Right kidney (tissue), 9 donors: ENCODE measurements at places on chromosomes 7 and 10.
A peak's percentile ranks its signal among the peaks of the same experiment; 100 is the strongest.

- peak; percentile 73 for DNase-seq
These were observed 14.5 kb upstream of the CPA1 start for GRCh38 chr7:130365511-130366441.

DNA sequence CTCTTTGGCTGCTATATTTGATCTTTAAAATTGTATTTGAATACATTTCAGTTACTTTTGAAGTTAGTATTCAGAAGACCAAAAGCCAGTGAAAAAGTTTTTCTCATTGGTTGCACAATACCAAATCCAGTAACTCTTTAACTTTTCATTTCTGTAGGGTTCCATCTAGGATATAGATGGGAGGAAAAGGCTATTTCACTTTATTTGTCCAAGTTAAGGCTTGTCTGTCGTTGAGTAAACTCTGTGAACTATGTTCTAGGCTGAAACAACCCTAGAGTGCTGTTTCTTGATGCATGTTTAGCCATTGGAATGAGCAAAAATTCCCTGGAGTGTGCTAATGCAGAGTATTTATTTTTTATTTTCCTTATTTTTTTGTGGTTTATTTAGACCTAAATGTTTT, 834.7 kb upstream of the KCND2 start:
- DNase-seq = no peak

- DNase-seq = no peak
These were observed 264.3 kb upstream of the KLF6 start for GRCh38 chr10:4049348-4049747.

DNA sequence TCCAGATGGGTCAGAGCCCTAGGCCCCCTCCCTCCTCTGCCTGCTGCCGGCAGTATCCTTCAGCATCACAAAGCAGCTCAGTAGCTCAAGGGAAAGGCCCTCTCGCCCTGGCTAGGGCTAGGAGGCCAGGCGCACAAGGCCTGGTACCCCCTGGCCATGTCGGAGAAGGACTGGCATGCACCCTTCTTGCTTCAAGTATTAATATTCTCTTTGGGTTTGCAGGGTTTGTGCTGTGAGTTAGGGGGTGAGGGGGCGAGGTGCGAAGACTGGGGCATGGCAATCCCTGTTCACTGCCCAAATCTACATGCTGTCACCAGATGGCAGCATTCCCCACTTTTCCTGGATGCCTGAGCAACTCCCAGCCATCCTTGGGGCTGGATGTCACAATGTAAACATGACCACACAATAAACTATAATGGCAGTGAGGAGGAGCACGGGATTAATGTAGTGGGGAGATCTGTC, 105.2 kb downstream of the NEURL1 start:
- DNase-seq = peak; percentile 59

- DNase-seq = no peak
These were observed 18.3 kb upstream of the PPIF start for GRCh38 chr10:79328737-79329504.

- no peak for DNase-seq
These were observed 205.1 kb downstream of the EMX2 start for GRCh38 chr10:117747636-117748035.

- no peak for DNase-seq
These were observed 69.7 kb upstream of the EGR2 start for GRCh38 chr10:62885684-62886461.

GRCh38 chr7:36288501-36288900, 101.2 kb upstream of the ANLN start:
- no peak for DNase-seq

DNA sequence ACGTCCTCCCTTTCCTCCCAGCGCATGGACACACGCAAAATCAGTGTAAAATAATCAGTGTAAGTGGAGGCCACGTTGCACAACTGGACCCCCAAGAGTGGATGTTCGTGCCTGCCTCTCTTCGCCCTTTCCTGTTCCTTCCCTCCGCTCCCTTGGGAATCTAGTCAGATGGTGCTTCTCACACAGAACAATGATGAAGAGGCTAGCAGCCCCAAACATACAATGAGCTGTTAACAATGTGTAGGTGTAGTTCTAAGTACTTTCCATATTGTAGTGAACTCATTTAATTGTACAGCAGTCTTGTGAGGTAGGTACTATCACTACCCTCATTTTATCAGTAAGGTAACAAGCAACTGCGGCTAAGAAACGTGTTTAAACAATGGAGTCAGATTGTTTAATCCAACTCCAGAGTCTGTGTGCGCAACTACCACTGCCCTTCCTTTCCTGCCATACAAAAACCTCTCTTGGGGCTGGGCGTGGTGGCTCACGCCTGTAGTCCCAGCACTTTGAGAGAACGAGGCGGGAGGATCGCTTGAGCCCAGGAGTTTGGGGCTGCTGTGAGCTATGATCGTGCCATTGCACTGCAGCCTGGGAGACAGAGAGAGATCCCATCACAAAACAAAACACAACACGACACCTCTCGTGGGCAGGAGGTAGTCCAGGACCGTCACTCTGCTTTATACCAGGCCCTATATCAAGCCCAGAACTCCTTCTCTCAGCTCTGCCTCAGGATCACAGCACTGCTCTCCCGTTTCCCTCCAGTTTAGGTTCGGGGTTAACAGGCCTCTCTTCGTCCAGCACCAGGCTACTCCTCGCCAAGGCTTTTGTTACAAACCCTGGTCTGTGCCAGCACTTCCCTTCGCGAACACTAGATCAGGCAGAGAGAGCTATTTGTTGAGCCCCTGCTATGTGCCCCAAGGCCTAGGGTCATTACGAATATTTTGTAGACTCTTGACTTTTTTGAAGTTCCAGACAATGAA, 1.1 kb downstream of the FKBP9 start:
- DNase-seq = no peak

DNA sequence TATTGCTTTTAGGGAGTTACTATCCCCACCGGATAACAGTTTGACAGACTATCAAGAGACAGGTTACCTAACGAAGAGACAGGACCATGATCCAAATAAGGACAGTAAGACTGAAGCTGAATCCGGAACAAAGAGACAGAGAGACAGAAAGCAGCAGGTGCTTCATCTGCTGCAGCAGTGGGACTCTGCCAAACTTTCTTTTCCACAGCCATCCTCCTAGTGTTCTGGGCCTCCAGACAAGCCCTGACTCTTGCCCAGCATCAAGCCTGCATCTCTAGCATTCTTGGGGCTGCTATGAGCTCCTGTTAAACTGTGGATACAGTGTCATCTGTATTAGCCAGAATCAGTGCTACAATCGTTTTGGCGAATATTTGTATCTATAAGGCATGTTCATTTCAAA, 761.7 kb downstream of the GRID1 start:
- no peak for DNase-seq

GRCh38 chr7:156998988-156999957, 11.2 kb downstream of the MNX1 start:
- peak; percentile 33 for DNase-seq

- peak; percentile 80 for DNase-seq
These were observed 2.7 kb upstream of the HOXA11 start for GRCh38 chr7:27187475-27188385.

DNA sequence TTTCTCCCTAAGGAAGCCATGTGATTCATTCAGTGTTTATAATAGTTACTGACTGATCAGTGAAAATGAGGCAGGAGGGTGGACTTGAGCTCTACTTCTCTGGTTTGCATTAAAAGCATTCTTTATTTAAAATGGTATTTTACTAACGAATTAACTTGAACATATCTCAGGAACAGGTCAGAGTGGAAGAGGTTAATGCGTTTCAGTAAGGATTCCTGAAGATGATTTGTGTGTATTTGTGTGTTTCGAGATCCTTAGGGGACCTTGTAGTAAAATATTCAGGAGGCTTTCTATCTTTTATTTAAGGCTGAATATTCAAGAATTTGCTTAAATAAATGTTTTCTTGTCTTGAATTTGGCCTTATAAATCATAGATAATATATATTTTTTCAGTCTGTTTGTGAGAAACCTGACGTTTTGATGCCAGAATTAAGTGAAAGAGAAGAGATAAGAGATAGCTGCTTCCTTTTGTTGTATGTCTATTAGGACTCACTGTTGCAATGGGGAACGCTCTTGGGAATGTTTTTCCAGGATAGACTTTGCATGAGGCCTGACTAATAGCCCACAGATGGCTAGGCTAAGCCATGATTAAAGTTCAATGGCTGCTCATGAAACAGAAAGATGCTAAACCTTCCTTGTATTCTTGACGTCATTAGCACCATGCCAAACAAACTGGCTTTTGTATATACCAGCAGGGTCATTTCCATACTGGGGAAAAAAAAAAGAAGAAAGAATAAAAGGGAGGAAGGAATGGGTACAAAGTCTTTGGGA, 93.8 kb upstream of the MTPN start:
- DNase-seq = no peak

GRCh38 chr7:2003931-2004812, 228.6 kb downstream of the MAD1L1 start:
- DNase-seq = no peak

GRCh38 chr7:155277385-155277994, 20.2 kb upstream of the INSIG1 start:
- no peak for DNase-seq

DNA sequence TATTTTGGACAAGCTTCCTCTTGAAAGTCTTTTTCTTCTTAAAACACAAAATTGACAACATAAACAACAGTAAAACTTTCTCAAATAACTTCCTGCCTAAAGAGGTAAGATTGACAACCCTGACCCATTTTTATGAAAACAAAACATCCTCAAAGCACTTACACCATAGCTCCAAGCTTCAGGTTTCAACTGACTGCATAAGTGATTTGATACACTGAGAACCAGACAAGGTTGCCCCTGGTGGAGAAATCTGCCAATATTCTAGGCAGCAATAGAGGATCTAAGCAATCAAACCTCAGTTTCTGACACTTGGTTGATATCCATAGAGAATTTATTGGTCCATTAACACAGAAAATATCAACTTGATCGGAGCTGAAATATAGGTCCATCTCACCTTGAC, 147.8 kb downstream of the ELAPOR2 start:
- no peak for DNase-seq

- no peak for DNase-seq
These were observed 151.4 kb downstream of the COL28A1 start for GRCh38 chr7:7384228-7384627.

GRCh38 chr7:22980422-22980821, 33.5 kb downstream of the HYCC1 start:
- DNase-seq = no peak

DNA sequence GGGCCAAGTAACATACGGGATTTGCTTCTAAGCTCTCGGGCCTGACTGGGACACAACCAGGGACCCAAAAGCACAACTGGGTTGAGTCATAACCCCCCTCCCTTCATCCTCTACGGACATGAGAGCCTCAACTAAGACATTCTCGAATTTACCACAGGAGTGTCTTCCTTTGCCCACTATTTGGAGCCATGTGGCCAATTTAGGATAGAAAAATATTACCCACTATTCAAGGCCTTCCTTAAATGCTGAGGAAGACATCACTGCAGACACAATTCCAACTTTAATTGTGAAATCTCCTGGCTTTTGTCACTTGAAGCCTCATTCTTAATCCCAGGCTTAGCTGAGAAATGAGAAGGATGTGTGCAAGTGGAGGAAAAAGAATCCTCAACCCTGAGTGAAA, 11.8 kb downstream of the CTBP2 start:
- DNase-seq = no peak
